IMR-90 (cell line): ENCODE measurements at places on chromosomes 3 and 15. TPM values are rescaled to one million over a fixed set of nuclear protein-coding genes. Genes with fewer than 3 reads are reported as not detected.
A peak's percentile ranks its signal among the peaks of the same experiment; 100 is the strongest.

GRCh38 chr3:81765400-81765799 lies 4.0 kb upstream of the GBE1 start:
- DNase-seq, result peak; percentile 30

GRCh38 chr3:30873671-30874070 lies 20.8 kb downstream of the GADL1 start:
- peak; percentile 1 for DNase-seq

DNA sequence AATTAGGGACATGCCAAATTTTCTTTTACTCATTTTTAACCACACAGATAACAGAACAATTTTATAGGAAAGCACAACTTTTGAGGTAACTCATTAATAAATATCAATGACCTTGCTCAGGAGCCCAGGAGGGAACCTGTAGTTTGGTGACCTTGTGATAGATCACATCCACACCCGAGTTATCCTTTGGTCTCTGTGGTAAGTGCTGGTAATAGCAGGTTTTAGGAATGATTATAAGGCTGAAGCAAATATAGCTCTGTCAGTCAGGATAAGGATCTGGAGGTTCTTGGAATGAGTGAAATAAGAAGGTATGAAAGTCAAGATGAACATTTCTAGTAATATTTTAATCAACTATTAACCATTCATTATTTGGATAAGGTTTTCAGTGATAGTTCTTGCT lies 46.5 kb downstream of the EPHA6 start:
- DNase-seq, result no peak

DNA sequence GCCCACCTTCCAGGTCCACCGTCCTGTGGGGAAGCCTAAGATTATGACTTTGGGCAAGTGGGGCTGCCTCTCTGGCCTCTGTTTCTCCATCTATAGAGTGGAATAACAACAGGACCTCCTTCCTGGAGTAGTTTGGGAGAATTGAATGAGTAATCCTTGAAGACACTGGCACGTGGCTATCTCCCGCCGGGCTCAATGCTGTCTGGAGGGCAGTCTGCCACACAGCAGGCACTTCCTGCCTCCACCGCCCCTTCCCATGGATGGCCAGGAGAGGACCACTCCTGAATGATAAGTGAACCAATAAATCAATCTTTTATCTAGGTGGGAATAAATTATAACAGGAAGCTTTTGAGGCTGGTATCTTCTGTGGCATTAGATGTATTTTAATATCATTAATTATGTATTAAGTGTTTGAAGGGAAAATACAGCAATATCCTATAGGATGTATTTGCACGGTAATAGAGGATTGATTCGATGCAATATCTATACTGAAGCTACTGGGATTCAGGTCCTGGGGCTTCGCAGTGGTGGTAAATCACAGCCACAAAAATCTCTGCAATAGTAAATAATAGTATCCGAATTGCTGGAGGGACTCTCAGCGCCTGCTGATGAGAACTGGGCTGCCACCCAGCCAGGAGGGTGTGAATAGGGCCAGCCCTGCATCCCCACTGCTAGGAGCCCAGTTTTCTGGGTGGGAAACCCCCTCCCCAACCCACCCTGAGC lies 15.9 kb downstream of the MEGF11 start:
- DNase-seq, result no peak

ATP8B4 gene
- 0.09 and 0.12 TPM in 2 replicates for polyA plus RNA-seq

GRCh38 chr3:126665221-126665936 lies 10.5 kb upstream of the TXNRD3 start:
- DNase-seq, result no peak

- no peak for DNase-seq
Measured at GRCh38 chr15:44058126-44058525, 136.9 kb downstream of the FRMD5 start.

DNA sequence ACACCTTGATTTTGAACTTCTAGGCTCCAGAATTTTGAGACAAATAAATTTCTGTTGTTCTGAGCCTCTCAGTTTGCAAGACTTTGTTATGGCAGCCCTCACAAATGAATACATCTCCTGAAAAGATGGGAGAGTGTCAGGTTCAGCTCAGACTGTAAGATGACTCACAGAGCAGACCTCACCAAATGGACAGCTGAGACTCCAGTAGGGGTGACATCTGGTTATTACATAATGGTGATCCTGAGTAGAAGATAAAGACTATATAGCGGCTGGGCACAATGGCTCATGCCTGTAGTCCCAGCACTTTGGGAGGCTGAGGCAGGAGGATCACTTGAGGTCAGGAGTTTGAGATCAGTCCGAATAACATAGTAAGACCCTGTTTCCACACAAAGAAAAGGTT lies 26.2 kb upstream of the MTMR14 start:
- peak; percentile 4 for DNase-seq

GRCh38 chr15:67556976-67557570 lies 14.6 kb downstream of the MAP2K5 start:
- DNase-seq, result no peak

- peak; percentile 73 for DNase-seq
Measured at GRCh38 chr15:88987934-88988671, 74.9 kb upstream of the MFGE8 start.

DNA sequence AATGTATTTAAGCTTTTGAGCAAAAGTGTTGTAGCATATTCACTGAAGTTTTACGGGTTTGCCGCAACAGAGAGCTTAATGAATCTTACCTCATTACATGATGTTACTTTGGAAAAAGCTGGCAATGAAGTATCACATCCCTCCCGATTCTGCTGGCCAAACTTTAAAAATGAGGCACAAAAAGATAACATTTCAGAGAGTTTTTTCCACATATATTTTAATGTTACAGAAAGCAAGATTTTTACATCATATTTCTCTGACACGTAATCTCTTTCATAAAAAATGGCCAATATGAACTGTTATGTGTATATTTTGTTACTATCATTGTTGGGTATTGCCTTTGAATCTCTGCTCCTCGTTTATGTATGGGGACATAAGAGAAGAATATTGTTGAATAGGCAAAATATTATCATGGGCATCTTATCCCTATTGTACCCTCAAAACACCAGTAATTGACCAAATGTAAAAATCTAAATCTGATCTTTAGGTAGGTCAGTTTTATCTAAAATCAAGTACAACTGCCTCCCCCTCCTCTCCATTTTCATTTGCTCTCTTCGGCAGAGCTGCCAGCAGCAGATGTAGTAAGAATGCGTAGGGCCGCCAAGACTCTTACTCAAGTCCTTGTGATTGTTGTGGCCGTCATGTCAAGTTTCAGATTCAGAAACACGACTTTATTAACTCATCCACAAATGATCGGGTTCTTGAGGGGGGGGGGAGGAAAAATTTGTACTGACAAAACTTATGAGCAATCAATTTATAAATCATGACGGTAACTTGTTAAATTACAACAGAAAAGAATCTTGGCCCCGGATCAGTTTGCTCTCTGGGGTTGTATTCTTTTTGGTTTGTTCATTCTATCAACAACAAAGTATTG lies 106.7 kb upstream of the THRB start:
- DNase-seq, result no peak

GRCh38 chr15:77406846-77407245 lies 13.1 kb downstream of the PEAK1 start:
- no peak for DNase-seq

- no peak for DNase-seq
Measured at GRCh38 chr3:52463416-52463815, 8.0 kb downstream of the NISCH start.

CPNE9 gene
- not detected in 2 replicates for polyA plus RNA-seq

NTRK3 gene
- 0.01 and 0.15 TPM in 2 replicates for polyA plus RNA-seq

GRCh38 chr3:156388497-156389448 lies 166.1 kb downstream of the SSR3 start:
- DNase-seq, result peak; percentile 84

PAK6 gene
- 0.21 TPM in 1 of 2 replicates, not detected in the other for polyA plus RNA-seq

DNA sequence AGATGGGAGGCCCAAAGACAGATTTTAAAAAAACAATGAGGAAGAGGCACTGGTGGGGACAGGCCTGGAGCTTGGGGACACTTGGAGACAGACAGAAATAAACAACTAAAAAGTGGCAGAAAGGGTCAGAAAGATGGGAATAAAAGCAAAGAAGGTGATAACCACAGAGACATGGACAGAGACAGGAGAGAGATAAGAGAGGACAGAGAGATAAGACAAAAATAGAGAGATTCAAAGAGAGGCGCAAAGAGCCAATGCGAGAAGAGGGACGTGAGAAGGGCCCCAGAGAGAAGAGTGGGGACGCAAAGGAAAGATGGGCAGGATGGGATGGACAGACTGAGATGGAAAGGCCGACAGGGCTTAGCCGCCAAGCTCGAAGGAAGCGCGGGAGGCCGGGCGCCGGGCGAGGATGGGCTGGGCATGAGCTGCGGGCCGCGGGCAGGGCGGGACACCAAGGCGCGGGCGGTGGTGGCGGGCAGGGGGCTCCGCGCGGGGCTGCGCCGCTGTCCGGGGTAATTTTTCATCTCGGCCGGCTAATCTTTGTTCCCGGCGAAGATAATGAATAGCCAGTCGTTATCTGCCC lies 3.1 kb upstream of the GATA2 start:
- no peak for DNase-seq

DNA sequence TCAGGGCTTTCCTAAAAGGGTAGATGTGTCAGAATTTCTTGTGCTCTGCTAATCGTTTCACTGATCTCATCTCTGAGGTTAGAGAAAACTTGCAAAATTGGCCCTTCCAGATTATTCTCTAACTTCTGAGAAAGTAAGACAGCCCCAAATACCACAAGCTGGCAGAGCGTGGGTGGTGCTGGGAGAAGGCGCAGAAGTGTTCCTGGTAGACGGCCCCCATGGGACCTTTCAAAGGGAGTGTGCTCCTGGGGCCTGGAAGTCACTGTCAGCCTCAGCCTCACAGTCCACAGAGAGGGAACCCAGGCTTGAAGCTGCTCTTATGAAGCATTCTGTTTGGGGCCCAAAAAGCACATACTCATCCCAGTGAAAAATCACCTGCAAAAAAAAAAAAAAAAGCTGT lies 86.5 kb upstream of the PFN2 start:
- no peak for DNase-seq

DNA sequence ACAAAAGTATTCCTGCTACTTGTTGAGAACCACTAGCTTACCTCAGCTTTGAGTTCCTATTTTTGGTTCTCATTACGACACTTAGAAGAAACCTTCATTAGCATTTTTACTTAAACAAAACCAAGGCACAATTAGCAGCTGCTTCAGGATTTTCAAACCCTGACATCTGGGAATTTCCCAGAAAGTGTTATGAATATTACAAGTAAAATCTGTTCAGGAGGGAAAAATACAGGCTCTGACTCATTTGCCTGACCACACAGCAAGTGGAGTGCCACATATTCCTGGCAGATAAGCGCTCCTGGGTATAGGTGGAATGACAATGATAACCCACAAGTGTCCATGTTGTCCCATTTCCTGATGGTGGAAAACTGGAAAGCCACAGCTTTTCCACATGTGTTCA lies 10.3 kb upstream of the RFTN1 start:
- DNase-seq, result peak; percentile 62

TGM4 gene
- polyA plus RNA-seq, result 0.03 and 0.10 TPM in 2 replicates

DNA sequence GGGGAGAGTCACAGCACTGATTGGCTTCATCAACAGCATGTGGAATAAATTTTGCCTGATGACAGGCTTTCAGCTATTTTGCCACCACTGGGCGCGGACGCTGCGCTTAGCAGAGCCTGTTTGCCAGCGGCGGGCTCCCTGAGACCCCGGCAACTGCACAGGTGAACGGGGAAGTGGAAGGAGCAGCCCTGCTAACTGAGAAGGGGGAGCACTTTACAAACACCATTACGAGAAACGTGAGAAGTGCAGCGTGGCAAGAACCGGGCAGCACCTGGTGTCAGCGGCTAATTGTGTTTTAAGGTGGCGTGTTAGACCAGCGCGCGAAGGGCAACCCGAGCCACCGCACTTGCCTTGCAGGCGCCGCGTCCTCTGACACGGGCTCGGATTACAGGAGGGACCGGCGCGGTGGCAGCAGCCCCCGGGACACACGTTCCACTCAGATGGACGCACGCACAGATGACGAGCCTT lies 307.8 kb upstream of the ARRDC4 start:
- DNase-seq, result no peak
